ENCODE measurements at places on chromosomes 7 and 10.

GRCh38 chr10:100151723-100152300 lies 34.0 kb downstream of the ERLIN1 start:
- DNase-seq: no peak

DNA sequence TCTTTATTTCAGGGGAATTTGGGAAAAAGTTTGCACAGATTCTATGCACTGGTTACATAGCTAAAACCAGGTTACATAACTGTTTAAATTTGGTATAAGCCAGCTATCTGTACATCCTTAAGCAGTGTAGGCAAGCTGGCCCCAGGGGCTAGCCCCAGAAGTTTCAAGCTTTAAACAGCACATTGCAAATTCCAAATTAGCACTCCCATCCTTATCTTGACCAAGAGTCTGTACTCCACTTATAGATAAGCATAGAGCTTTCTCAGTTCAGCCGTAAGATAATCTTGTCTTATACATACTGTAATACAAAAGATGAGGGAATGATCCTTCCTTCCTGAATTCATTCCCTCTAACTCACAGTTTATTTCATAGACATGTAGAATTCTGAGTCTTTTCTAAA lies 109.3 kb downstream of the SPAG6 start:
- DNase-seq: no peak

DNA sequence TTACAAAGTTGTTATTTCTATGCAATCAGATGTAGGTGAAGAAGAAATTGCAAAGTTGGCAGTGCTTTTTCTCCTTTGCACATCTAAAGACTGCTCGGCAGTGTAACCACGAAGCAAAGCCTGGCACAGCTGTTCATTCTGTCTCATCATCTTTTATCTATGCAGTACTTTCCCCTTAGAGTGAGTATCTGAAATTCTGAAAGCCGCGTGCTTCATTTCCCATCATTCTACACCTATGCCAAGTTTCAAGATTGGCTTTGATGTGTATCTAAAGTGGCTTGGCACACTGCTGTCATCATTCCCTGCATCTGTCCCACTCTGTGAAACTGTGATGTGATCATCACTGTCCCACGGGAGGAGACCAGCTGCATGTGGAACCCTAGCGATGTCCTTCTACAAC lies 15.2 kb downstream of the SOSTDC1 start:
- DNase-seq: no peak

DNA sequence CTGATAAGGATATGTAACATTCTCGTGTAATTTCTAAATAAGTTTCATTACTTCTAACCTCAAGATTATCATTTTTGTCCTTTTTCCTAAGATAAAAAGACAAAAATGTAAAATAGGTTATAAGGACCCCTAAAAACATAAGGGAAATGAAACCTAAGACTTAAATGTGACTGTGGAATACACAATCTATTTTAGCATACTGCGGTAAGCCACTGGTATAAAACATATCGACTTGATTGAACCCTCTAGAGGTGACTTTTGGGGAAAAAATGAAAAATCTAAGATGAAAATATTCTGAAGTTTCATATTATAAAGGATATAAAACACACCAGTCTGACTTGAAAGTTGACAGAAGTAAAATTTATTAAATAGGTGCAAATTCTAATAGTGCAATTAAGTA lies 1.9 kb downstream of the NAMPT start:
- no peak for DNase-seq

DNA sequence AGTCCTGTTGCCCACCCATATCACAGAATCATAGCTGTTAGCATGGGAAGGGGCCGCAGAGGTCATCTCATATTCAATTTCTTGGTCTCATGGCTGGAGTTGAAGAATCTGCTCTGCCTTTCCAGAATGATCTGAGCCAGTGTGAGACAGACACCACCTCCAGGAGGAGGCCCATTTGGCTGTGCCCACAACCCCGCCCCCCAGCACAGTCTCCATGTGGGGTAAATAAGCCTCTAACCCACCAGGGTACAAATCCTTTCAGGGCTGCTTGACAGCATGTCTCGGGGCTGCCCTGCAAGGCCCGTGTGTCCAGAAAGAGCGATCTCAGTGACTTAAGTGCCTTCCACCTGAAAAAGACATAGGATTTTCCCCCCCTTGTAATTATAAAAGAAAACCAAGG lies 137.5 kb downstream of the DLG5 start:
- DNase-seq: no peak

DNA sequence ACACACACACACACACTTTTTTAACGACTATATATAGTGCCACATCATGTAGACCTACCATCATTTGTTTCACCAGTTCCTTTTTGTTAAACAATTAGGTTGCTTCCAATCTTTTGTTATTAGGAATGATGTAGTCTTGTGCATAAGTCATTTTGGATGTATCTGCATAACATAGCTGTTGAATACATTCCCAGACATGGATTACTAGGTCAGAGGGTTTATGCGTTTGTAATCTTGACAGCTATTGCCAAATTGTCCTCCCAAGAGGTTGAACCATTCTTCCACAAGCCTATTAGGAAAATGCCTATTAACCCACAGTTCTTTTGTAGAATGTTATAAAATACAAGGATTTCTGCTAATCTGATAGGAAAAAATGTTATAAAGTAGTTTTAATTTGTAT lies 87.3 kb downstream of the PALS2 start:
- no peak for DNase-seq

DNA sequence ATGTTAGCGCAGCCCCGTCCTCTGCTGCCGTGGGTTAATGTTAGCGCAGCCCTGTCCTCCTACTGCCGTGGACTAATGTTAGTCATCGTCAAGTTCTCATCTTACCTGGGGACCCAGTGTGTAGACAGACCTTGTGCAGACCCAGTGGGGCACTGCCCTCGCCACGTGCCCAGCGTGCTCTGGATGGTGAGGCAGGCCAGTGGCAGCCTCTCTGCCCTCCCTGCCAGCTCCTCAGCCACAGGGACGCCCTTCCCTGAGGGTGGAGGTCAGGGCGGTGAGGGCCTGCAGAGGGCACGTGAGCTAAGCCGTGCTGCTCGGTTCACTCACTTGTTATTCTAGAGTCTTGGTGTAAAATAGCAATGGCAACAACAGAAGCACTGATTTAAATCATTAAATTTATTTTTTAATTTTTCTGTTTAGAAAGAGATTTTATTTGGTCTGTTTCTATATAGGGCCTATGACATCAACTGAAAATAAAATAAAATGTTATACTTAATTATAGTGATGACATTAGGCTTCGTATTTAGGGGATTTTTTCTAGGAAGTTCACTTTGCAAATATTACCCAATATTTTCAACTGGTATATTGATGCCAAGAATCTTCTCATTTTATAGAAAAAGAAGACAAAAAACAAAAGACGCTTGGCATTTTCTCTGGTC lies 48.4 kb downstream of the NKX6-2 start:
- DNase-seq: no peak

- DNase-seq: no peak
Measured at GRCh38 chr10:5679606-5680005, 5.0 kb upstream of the TASOR2 start.

DNA sequence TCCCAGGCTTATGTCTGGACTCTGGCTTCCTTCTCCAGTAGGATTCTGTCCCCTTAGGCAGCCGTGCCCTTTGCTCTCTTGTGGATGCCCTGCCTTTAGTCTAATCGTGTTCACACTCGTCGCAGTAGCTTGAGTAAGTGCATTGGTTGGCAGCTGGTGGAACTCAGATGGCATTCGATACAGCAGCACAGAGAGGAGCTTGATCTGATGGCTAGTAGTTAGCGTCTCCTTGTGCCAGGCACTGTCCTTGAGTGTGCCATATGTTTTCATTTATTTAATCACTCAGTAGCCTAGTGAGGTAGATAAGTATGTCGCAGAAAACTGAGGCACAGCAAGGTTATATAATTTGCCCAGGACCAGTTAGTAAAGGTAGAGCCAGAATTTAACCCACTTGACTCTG lies 18.2 kb upstream of the PARP12 start:
- DNase-seq: no peak

DNA sequence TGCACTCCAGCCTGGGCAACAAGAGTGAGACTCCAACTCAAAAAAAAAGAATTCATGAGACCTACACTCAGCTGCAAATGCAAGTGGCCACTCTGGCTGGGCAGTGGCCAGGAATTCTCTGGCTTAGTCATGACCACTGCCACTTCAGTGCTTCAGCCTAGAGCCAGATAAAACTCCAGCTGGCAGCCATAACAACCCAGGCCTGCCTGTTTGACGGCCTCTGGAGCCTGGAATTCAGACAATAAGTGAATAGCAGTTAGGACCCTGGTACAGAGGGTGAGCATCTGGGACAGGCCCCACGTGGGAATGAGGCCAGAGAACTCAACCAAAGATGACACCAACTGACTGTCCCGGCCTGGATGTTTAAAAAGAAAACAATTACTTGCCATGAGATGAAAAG lies 18.9 kb downstream of the RCC1L start:
- peak; percentile 50 for DNase-seq

DNA sequence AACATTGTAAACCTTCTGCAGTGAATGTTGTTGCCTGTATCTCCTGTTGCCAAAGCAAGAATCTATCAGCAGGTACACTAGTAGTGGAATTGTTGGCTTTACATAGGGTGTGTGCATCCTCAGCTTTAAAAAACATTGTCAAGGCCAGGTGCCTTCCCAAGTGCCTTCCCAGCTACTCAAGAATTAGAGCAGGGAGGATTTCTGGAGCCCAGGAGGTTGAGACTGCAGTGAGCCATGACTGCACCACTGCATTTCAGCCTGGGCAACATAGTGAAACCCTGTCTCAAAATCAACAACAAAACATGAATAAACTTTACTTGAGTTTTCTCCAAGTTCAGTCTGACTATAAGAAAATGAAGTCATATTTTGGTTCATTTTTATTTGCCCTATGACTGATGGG lies 217.3 kb downstream of the CCSER2 start:
- DNase-seq: no peak

All from uterus (tissue), 4 donors.